ENCODE measurements at places on chromosomes 6 and 20.
A peak's percentile ranks its signal among the peaks of the same experiment; 100 is the strongest.

GRCh38 chr6:121748850-121749249, 313.4 kb downstream of the GJA1 start:
- no peak for DNase-seq

GRCh38 chr6:38476141-38476540, 163.6 kb downstream of the BTBD9 start:
- no peak for DNase-seq

GRCh38 chr6:16965689-16966088, 136.2 kb upstream of the STMND1 start:
- DNase-seq, result no peak

DNA sequence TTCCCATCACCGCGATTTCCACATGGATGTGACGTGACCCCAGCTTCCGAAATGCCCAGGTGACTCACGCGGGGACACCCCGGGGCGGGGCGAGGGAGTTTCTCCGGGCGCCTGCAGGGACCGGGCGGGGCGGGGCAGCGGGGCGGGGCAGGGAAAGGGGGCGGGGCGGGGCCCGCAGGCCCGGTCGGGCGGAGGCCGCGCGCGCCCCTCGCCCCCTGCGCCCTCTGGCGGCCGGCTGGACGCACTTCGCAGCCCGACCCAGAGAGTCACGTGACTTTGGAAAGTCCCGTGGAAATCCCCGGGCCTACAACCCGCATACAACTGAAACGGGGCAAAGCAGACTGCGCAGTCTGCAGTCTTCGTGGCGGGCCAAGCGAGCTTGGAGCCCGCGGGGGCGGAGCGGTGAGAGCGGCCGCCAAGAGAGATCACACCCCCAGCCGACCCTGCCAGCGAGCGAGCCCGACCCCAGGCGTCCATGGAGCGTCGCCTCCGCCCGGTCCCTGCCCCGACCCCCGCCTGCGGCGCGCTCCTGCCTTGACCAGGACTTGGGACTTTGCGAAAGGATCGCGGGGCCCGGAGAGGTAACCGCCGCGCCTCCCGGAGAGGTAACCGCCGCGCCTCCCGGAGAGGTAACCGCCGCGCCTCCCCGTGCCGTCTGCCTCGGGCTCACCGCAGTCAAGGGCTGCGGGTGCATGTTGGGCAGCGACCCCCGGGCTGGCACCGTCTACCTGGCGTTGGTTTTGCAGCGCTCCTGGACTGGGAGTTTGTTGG, at the start of gene TNFAIP3:
TSS of gene TNFAIP3 (plus strand) at position 346 of the 771 bp plus-strand sequence. CDS start 3,969 bp downstream, outside the sequence.
- DNase-seq, result peak; percentile 95

DNA sequence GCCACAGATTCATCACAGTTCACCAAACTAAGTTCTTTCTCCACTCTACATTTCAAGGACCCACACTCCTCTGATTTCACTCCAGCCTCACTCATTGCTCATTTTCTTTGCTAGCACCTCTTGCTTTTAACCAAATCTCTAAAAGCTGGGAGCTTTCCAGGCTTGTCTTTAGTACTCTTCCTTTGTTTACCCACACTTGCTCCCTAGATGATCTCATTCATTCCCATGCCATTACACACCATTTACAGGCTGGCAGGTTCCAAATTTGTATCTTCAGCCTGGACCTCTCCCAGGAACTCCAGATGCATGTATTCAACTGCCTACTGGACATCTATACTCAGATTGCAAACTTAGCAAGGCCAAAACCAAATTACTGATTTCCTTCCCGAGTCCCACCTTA, 5.3 kb upstream of the GUCA1B start:
- DNase-seq, result no peak

DNA sequence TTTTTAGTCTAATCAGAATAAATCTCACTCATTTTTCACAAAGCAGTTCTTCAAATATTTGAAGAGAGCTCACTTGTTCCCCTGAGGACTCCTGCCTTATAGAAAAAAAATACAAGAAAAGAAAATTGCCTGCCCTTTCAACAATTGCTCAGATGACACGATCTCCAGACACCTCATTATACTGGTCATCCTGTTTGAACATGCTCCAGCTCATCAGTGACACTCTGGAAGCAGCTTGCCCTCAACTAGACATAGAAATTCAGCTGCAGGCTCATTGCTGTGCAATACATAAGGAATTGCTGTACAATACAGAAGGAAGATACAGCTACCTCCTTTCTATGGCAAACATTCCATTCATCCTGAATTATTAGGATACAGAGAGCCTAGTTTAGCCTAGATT, 73.1 kb downstream of the OPN5 start:
- DNase-seq, result no peak

- no peak for DNase-seq
Observed at GRCh38 chr20:56689852-56690485, 60.9 kb downstream of the TFAP2C start.

DNA sequence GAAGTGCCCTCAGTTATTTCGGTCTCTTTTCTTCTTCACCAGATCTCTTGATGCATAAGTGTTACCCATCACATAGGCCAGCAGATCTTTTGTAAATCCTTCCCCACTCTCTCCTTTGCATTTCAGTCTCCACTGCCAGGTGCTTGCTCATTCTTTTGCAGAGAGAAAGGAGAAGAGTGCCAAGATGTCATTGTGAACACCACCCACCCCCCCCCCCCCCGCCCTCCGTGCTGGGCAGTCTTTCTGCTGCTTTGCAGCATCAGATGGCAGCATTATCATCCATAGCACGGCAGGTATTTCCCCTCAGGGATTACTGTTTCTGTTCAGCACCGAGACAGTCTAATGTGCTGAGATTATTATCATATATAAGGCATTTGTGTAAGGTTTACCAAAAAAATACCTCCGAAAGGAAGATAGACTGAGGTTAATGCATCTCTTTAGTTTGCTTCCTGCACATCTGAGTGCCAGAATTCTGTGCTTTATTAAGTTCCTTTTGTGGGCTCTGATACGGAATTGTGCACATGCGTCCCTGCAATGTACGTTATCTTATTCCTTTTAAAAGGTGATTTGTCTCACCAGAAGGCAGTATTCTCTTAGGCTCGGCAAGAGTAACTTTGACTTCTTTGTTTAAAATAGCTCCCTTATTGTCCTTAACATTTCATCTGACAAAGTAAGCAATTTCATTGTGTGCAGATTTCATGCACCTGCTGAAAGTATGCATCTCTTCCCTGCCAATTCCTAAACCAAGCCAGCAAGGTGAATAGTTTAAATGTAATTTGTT, 128.8 kb downstream of the PHACTR1 start:
- no peak for DNase-seq

- no peak for DNase-seq
Observed at GRCh38 chr6:20608356-20608755, 74.1 kb downstream of the CDKAL1 start.
